Hematopoietic multipotent progenitor cell treated with erythropoietin and hydrocortisone succinate and interleukin-3 and kit ligand, for 4 days (in vitro differentiated cells): ENCODE measurements at places on chromosomes 1 and 21.

GRCh38 chr1:82836213-82836972, 1035.7 kb downstream of the ADGRL2 start:
- DNase-seq, result no peak

DNA sequence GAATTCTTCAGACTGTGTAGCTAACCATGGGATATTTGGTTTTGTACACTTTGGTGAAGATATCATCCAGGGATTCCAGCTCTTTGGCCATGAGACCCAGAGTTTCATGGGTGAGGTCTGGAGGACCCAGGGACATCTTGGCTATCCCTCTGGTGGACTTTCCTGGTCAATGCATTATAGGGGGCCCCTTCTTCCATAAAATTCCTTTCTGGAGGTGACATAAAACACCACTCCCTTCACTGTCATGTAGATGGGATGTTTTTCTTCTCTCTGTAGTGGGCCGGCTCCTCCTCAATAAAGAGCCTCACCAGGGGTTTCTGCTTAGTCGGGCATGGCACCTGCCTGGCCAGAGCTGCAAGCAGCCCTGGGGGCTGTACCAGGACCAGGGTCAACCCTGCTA, 2.2 kb downstream of the ATPAF1 start:
- DNase-seq, result no peak

DNA sequence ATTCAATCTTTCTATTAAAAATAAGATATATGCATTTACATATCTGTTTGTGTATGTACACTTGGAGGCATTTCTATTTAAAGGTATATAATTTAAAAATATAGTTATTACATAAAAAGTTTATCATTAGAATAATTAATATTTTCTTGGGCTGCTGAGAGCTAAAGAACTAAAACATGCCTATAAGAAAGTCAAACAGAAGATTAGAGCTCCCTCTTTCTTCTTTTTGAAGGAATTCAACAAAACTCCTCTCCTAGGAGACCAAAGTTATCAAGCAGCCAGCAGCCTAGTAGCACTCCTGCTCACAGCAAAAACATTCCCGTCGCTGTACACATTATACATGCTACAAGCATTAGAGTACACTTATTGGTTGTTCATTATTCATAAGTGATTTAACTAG, 216.4 kb downstream of the VAV3 start:
- DNase-seq, result peak; percentile 46

DNA sequence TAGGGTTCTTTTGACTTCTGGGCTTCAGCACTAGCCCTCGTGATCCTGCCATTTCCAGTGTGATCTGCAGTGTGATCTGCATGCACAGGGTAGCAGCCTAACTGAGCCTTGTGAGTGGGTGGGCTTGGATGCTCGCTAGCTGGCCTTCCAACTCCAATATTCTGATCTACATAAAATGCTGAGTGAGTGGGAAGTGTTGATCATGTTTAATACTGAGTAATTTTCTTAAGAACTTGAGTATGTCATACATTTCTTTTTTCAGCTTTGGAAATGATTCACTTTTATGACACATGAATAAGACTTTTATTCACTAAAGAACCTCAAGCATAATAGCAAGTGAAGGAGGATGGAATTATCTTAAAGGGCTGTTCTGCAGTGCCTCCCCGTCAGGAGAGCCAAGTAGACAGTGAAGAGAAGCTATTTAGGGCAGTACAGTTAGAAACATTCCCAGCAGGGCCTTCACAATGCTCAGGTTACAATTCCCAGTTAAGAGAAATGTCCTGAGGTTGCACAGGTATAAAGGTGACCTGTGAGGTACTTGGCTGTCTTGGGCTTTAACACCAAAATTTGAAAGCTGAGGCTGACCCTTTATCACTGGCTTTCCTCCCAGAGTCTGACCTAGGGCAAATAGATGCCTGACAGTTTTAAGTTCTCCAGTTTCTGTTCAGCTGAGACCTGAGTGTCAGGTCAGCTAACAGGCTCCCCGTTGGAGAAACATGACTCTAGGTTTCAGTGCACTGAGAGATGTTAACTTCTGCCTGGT, 29.1 kb upstream of the LRRC8C start:
- DNase-seq, result no peak

DNA sequence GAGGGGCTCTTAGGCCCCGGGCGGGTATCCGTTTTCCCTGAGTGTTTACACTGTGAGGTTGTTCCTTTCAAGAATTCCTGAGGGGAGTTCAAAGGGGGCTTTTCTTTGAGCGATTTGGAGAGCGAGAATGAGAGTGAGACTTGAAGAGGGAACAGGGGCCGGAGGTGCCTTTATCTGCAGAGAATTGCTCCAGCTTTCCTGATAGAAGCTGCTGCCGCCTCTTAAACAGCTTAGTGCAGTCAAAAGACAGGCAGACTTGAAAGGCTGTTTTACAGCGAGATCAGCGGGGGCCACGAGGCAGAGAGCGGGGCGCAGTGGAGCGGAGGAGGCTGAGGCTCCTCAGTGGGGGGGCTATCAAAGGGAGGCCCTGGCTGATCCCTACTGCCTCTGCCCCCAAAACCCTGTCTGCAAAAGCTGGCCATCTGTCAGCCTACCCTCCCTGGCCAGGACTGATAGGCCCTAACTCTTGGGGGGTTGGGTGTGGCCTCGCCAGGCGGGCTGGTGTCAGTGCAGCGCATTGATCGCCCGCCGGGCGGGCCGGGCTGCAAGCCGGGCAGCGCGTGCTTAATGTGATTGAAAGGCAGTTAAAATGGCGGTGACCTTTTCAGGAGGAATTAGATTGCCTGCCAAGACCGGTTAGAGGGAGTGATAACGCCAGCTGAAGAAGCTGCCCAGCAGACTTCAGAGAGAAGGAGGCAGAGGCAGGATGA, 36.4 kb downstream of the TMEM53 start:
- peak; percentile 94 for DNase-seq

DNA sequence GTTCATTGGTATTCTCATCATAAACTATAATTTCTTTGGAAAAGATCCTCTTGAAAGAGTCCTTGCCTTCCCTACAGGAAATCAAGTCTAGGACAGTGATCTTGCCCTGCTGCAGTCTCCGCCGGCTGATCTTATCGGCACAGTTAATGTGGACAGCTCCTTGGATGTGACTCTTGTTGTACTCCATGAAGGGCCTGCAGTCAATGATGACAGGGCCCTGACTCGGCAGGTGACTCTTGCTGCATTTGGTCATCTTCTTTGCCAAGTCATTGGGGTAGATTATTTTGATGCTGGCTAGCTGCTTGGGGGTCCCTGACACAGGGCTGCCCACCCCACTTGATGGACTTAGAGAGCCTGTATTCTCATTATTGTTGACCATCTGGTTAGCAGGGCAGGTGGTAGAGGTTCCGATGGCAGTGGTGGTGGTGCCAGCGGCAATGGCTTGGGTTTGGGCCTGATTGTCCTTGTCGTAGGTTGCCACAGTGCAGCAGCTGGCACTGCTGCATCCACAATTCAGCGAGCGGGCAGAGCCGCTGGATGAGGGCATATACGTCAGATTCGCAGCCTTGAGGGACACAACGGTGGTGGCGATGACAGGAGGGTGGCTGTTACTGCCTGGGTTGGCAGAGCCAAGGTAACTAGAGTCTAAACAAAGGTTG, 2.7 kb downstream of the DUSP10 start:
- DNase-seq, result no peak

- DNase-seq, result no peak
Observed at GRCh38 chr1:226806988-226807387, 63.4 kb upstream of the PSEN2 start.

- DNase-seq, result no peak
Observed at GRCh38 chr1:2202843-2203601, 8.4 kb upstream of the FAAP20 start.

GRCh38 chr1:169484683-169485430, 887 bp downstream of the SLC19A2 start:
- DNase-seq, result peak; percentile 69

DNA sequence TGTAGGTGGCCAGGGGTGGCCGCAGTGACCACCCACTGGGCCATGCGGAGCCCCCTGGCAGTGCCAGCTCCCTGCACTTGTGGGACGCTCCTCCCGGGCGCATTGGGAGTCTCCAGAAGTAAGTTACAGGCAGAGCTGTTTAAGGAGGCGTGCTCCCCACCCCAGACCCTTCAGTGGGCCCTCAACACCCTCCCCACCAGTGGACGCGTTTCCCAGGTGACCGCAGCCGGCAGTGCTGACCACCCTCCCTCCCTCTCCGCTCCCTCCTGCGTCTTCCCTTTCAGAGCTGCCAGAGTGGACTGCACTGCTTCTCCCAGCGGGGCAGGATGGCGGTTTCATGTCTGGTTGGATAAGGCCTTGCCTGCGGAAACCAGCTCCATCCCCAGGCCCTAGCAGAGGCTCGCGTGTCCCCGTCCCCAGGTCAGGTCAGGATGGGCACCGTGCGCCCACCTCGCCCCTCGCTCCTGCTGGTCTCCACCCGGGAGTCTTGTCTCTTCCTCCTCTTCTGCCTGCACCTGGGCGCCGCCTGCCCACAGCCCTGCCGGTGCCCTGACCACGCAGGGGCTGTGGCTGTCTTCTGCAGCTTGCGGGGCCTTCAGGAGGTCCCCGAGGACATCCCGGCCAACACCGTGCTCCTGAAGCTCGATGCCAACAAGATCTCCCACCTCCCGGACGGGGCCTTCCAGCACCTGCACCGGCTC, 1.1 kb downstream of the LRRC3 start:
- no peak for DNase-seq

DNA sequence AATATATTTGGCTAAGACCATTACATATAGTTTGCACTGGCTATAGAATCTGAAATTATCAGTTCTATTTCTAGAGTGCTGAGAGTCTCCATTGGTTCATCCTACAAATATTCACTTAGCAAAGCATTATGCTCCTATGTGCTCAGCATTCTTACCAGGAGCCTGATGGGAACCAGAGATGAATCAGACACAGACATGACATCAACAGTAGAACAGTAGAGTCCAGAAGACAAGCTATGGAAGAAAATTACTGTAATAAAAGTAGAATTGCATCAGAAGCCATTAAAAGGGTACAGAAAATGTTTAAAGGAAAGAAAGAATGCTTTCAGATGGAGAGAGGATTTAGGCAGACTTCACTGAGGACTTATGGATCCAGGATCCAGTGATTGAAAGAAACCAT, 271.7 kb upstream of the SNX7 start:
- no peak for DNase-seq

GRCh38 chr1:20185834-20186782, at the start of the genes PLA2G2C and UBXN10:
Gene PLA2G2C, minus strand, starts transcription at chr1:20186518. Its CDS starts 9,155 bp downstream, at chr1:20177363.
Gene UBXN10, plus strand, starts transcription at chr1:20186096. Its CDS starts 4,466 bp downstream, at chr1:20190562.
- DNase-seq, result peak; percentile 74

- DNase-seq, result no peak
Observed at GRCh38 chr1:153122831-153123421, 9.6 kb upstream of the SPRR2F start.

DNA sequence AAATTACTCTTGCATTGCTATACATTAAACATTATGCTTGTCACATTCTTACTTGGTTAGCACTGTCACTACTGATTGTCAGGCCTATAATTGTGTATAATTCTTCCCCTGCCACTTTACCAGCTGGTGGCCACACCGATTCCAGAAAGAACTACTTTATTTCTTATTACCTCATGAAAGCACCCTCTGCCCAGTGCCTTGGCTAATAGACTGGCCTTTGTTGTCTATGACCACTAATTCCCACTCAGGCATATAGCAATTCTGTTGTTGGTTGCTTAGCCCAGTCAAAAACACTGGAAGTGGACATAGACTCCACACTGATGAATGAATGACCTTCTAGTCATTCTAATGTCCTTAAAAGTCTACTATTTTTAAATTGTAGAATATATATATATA, 35.6 kb downstream of the MRPL39 start:
- DNase-seq, result no peak

- no peak for DNase-seq
Observed at GRCh38 chr1:198823626-198824025, 184.8 kb downstream of the PTPRC start.

- peak; percentile 14 for DNase-seq
Observed at GRCh38 chr1:224203243-224204016, 20.4 kb downstream of the DEGS1 start.

DNA sequence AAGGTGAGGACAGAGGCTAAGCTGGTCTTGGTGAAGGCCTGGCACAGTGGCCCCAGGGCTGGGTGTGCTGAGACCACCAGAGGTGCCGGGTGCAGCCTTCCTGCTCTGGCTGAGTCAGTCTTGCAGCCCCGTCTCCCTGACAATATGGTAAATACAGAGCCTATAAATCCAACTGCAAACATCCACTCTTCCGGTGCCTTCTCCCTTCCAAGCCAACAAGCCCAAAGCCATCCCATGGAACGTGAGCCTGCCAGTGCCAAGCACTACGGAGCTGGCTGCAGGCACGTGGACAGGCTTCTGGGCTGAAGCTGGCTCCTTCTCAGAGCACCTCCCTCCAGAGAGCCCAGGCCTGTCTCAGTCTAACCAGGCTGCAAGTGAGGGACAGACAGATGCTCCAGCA, 70.0 kb downstream of the TRABD2B start:
- no peak for DNase-seq

DNA sequence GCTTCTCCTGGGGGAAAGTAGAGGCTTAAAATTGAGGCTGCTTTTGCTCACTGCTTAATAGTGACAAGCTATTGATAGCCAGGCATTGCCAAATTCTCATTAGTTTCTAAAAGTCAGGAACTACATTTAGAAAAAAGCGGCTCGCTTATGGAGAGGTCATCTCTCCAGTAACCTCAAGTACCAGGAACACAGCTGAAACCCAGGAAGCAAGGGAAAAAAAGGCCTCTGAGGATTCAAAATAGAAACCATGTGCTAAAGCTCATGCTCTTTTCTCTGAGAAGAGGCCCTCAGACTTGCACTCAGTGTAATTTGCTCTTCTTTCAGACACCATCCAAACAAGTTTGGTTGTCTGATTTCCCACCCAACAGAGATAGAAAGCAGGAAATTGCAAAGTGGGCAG, 261.4 kb upstream of the USP25 start:
- DNase-seq, result no peak

- peak; percentile 35 for DNase-seq
Observed at GRCh38 chr1:28811766-28812668, at the start of gene OPRD1. Gene OPRD1, plus strand, starts transcription at chr1:28812170. Its CDS starts 214 bp downstream, at chr1:28812384.

- no peak for DNase-seq
Observed at GRCh38 chr21:36773117-36773516, 74.2 kb downstream of the SIM2 start.

DNA sequence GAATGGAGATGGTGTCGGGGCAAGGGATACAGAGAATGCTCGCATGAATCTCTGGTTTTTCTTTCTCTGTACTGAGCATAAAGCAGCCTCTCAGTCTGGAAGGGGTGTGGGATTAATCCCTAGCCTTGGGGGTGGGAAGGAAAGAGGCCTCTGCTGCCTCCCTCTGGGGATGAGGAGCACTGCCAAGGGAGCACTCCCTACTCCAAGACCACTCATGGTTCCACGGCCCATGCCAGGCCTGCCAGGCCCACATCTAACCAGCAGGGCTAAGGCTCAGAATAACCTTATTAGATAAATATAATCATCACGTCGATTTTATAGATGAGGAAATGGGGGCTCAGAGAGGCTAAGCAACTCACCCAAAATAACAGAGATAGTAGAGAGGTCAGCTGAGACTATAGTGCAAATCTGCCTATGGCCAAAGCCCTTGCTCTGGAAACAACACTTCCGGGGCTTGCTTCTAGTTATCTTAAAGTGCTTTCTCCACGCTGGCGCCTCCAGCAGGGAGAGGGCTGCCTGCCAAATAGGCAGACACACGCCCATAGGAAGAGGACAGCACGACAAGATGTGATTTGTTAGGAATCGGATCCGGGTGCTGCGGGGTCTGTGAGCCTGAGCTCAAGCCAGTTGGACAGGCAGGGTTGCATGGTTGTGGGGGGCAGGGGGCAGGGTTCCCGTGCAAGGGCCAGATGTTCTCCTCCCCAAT, 522 bp downstream of the TEX35 start:
- DNase-seq, result no peak

GRCh38 chr21:42226626-42227025, 7.7 kb downstream of the ABCG1 start:
- DNase-seq, result no peak
